Nephron progenitor cell (in vitro differentiated cells): ENCODE measurements at places on chromosomes 13 and 19.

DNA sequence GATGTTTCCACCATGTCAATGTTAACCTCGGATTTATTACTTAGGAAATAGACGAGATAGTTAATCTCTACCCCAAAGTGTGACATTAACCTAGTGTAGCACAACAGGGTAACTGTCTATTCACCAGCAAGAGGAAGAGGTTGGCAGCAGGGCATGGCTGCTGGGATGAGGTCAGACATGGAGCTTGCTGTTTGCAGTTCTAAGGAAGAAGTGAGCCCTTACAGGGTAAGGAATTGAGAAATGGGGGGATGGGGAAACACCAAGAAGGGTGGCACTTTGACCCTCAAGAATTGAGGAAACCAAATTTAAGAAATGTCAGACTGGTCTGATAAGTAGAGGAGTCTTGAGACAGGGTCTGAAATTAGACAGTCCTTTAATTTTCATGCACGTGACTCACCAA lies 62.4 kb downstream of the MBD3L2B start:
- no peak for DNase-seq

- DNase-seq: peak; percentile 10
Observed at GRCh38 chr19:28948026-28948425, 264.9 kb downstream of the UQCRFS1 start.

- no peak for DNase-seq
Observed at GRCh38 chr13:25798998-25799397, 252.8 kb downstream of the SHISA2 start.

DNA sequence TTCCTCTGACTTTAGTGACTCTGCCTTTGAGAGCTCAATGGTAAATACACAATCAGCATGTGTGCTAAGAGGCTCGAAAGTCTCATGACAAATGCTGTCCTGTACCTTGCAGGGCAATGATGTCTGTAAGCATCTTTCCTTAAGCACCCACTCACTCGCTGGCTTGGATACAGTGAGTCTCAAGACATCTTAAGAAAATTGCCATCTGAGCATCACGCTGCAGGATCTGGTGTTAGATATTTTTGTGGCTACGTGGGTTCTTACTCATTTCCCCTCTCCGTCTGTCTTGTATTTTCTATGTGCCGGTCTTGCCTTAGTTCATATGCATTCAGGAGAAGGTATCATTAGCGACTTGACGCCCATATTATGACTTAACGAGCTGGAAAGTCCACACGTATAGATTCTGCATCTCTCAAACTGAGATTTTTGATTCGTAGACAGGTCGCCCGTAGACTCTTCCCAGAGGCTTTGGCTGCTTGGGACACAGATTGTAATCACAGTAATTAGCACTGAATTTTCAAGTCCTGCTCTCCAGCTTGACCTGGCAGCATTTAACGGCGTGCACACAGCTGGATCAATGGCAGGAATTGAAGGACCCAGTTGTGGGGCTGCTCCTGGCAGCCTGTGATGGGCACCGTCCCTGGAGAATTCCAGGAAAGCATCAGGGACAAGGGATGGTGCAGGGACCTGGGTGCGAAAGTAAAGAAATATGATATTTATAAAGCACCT lies 231.2 kb downstream of the ZIC5 start:
- DNase-seq: no peak

- peak; percentile 94 for DNase-seq
Observed at GRCh38 chr19:3984908-3985642, at the start of gene EEF2. EEF2 (minus strand) TSS chr19:3985463; CDS start chr19:3985380, 83 bp downstream.
